NAMALWA (cell line): ENCODE measurements at places on chromosomes 11 and 22.

DNA sequence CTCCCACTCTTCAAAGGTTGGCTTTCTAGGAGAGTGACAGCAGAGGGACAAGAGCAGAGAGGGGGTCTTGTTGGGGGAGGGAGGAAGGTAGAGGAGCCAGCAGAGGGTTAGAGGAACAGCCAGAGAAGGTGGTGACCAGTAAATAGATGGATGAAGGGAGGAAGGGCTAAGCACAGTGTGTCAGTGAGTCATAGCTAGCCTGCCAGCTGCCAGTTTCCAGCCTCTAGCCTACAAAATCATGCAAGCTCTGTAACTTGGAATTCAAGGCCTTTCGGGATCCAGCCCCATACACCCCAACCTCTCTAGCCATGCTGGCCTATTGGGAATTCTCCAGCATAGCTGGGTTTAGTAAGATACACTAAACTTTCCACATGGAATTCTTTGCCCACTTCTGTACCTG is 147.4 kb upstream of the TEAD1 start:
- no peak for DNase-seq

DNA sequence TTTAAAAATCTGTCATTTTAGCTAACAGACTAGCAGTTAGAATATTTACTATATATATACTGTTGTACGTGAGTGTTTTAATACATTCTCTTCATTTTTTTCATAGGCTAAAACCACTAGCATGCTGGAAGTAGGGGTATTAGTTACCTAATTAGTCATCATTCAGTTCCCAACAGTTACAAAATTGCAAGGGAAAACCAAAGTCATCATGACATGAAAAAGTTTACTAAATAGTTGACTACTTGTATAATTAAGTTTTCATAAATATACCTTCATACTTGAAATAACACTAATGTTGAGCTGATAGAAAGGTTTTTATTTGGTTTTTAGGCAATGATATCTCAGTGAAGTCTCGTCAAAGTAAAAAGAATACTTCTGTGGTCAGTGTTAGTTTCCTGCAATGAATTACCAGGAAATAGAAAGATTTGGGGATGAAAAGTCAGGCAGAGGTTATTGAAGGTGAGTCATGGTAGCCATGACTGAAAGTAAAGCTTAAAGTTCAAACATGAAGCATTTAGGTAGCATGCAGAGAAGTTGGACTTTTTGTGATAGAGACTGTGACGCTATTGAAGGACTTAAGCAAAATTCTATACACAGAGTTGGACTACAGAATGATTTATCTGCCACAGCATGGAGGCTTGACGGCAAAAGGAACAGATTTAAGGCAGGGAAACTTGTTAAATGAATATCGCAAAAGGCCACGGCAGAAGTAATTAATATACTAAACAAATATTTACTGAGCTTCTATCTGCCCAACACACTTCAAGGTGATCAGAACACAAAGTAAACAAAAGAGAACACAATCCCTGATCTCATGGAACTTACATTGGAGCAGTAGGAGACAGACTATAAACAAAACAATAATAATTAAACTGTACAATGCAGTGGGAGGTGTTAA is 828.1 kb upstream of the FAT3 start:
- DNase-seq, result no peak

GRCh38 chr22:24187731-24188644 is 6.7 kb downstream of the SUSD2 start:
- DNase-seq, result no peak

DNA sequence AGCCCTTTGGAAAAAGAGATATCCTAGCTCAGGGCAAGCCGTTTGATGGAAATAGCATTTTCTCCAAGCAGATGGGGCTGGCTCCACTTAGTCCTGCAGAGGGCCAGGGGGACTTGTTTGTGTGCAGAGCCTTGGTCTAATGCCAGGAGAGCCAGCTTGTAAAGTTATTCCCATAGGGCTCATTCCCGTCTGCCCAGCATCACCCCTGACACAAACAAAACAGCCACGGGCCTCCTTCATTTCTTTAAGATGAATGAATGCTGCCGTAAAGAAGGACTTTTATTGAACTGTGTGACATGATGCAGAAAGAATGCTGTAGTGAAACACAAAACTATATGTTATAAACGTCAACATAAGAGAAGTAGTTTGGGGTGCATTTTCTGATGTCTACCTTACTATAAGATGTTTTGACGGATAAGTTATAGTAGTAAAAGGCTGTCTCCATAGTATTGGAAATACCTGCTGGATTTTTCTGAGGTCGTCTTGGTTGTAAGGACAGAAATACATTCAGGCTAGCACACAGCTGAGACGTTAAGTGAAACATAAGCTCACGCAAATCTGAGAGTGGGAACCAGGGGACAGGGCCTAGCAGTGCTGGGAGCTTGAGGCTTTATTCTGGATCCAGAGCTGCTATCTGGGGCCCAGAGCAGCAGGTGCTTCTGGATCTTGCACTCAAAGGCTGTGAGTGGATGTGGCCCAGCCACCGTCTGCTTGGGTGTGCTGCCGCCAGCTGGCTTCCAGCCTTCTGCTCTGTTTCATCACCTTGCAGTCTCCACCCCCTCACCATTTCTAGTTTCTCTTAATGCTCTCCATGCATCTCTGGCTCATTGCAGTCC is 53.3 kb downstream of the NCAM1 start:
- DNase-seq, result no peak

DNA sequence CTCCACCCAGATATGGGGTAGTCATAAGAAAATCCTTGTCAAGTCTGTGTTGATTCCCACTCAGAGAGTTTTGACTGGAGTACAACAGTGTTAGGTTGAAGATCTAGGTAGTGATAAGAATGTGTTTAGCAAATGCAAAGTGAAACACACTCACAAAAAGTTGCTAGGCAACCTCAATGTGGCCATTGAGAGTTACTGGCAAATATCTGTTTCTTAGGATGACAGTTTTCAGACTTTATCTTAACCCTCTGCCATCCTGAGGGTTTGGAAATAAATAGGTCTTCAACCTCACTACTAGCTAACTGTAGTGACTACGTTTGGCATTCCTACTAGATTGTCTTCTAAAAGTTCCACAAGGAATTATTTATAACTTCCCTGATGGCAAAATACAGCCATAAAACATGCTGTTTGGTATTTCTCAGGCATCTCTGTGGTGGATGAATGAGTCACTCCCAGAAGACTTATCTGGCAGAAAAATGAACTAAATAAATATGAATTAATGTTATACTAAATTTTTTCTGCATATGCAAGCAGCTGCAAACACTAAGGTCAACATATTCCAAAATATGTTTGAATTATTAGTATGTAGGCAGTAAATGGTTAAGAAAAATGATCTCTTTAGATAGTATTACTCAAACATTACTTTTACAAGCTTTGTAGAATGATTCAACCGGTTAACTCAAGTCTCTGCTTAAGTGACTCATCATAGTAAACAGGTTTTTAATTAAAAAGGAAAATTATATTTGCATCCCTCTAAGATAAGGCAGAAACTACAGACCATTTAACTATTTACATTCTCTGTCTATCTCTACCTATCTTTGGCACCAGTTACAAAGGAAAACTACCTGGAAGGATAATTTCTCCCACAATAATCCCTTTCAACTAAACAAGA is 17.1 kb upstream of the SYTL2 start:
- no peak for DNase-seq

DNA sequence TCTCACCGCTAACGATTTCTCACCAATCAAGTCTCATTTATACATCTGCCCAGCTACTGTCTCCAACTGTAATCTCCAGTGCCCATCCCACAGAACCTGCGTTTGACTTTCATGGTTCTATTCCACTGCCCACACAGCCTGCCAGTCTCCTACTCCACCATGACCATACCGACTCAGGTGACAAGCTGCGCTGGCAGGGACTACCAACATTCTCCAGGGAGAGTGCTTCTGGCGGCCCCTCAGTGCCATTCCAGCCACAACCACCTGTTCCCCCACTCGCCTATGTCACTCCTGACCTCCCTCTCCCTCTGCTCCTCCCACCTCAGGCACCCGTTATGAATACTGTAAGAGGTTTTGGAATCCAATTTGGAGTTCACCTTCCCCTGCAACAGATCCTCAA is 108.5 kb upstream of the BID start:
- DNase-seq, result no peak

DNA sequence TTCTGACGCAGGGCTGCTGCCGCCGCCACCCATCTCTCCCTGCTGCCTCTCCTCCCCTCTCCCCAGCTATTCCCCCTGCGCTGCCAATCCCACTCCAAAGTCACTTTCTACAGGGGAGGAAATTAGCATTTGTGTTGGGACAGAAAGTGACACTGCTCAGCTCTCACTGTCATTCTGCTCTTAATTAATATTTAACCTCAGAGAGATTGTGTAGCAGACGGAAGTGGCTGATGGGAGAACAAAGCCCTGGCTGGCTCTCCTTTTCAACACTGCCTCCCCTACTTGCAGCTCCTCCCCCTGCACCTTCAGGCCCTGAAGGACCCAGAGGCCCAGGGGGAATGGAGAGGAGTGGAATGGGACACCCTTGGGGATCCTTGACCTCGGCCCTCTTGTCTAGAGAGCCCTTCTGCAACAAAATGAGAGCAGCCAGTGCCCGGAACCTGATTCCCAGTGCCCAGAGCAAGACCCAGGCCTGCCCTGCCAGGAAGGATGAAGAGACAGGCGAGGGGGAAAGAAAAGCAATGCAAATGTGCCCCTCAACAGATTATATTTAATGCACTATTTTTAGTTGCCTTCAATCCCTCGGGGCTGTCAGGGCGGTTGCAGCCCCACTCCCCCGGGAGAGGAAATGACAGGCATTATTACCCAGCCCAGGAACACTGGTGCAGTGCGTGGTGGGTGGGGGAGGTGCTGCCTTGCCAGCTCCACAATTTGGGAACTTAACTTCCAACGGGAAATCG is 14.6 kb upstream of the NRGN start:
- peak; percentile 28 for DNase-seq

DNA sequence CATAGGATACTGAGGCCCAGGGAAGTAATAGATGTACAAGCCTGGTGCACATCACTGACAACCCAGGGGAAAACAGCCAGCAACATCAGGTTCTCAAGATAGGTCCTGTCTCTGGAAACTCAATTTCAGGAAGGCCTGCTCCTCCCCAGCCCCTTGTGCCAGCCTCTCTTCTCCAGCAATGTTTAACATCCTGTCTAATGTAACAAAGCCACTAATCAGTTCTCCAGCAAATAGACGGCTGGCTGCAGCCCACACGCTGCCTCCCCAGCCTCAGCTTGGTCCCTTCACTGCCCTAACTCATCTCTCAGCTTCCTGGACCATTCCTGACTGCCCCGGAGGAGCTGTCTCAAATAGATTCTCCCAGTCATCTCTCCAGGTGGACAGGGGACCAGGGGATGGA is 37.8 kb downstream of the RPL27A start:
- DNase-seq, result no peak

GRCh38 chr11:2694495-2694894 is 5.3 kb downstream of the KCNQ1OT1 start:
- DNase-seq, result no peak

GRCh38 chr11:34207487-34208180 is 102.2 kb downstream of the NAT10 start:
- DNase-seq, result no peak

- no peak for DNase-seq
These were observed at the start of gene HORMAD2 for GRCh38 chr22:30079952-30080533. Gene HORMAD2, plus strand, starts transcription at chr22:30080464. Its CDS starts 13,489 bp downstream, at chr22:30093953.

- DNase-seq, result no peak
These were observed 11.5 kb downstream of the NNMT start for GRCh38 chr11:114307524-114308203.

GRCh38 chr11:85748455-85748891 is 62.5 kb downstream of the SYTL2 start:
- no peak for DNase-seq

- DNase-seq, result no peak
These were observed 69.3 kb downstream of the SEZ6L start for GRCh38 chr22:26238596-26238995.

DNA sequence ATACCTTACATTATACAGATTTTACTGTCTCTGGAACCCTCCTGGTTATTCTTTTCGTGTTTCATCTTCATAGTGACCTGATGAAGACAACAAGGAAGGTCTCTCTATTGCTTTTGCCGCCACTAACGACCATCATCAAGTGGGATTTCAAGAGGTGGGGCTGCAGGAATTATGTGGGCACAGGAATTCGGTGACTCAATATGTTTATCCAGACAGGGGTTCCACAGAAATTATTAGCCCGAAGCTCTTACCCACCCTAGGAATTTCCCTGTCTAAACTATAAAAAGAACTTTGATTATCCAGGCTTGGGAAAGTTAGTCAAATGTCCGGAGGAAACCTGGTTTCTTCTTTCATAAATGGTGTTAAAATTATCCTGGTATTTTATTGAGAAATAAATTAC is 566.8 kb upstream of the TENM4 start:
- DNase-seq, result no peak

- DNase-seq, result no peak
These were observed 60.2 kb upstream of the PDE3B start for GRCh38 chr11:14583252-14584034.

DNA sequence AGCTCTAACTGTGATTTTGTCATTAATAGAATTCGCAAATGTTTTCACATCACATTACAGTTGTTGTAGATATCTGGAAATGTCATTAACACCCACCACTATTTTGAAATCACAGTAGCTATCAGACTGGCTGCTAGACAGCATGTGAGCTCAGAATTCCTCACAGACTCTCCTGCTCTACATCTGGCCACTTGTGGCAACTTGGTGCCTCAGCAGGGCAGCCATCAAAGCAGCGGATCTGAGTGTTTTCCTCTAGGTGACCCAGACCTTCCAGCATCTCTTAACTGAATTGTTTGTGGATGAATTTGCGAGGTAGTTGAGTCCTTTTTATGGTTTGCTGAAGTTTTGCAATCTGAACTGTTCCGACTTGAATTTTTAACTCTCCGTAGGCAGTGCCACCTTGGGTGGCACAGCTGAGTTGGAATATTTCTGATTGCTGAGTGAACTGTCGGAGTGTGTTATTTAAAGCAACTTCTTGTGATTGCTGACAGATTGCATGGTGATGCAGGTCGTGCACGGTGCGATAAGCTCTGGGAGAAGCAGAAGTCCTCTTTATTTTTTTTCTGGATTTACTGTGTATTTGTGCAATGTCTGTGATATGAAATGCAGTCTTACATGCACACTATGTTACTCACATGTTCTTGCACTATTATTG is 114.0 kb upstream of the PLET1 start:
- DNase-seq, result no peak

DNA sequence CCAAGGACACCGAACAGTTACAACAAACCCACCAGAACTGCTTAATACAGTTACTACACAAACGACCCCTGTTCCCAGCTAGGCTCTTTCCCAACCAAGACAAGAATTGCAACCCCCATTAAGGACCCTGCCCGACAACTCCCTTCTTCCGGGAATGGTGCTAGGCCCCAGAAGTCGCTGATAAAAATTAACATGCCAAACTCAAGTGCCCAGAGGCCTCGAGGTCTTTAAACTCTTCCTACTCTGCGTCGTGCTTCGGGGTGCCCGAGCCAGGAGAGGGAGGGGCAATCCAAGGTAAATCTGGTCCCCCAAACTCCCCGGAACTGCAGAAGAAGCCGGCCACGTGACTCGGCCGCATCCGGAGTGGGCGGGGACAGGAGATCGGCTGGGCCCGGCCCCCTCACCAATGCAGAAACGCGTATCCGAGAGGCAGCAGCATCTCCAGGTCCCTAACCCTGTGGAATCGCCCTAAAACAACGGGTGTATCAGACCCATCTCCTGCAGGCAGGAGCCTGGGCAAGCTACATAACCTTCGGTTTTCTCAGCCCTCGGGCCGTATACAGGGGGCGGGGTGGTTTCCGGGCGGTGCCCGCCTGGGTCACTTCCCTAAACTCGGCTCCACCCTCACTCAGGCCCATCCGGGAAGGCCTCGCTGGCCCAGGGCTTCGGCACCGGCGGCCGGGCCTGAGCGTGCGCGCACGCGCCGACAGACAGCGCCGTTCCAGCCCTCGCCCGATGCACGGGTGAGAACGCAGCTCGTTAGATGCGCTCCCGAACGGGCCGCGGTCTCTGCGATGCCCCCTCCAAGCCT is 1.1 kb downstream of the CFL1 start:
- DNase-seq, result peak; percentile 85

- DNase-seq, result no peak
These were observed 55.1 kb upstream of the CRYBB3 start for GRCh38 chr22:25144522-25144921.
